Mesendoderm (in vitro differentiated cells): ENCODE measurements at places on chromosomes 4 and X.

DNA sequence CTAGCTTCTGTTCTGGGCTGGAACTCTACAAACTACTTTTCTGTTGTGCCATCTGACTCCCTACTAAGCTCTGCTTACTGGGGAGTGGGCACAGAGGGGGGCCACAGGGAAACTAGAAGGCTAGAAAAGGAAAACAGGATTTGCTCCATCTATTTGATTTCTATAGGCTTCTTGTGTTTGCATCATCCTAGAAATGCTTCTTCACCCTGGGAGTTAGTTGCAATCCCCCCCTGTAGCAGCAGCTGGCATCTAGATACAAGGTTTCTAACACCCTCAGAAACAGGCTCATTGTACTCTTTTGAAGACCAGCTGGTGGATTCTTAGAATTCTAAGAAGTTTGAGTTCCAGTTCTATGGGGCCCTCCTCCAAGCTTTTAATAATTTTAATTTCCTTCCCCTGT, 213.4 kb downstream of the TMA16 start:
- peak; percentile 23 for DNase-seq

GRCh38 chr4:69718396-69719271, 41.8 kb downstream of the SULT1B1 start:
- no peak for DNase-seq

GRCh38 chr4:101790521-101791181, at the start of gene BANK1:
BANK1 (plus strand) TSS chr4:101790730; CDS start chr4:101790881, 151 bp downstream.
- peak; percentile 86 for DNase-seq

DNA sequence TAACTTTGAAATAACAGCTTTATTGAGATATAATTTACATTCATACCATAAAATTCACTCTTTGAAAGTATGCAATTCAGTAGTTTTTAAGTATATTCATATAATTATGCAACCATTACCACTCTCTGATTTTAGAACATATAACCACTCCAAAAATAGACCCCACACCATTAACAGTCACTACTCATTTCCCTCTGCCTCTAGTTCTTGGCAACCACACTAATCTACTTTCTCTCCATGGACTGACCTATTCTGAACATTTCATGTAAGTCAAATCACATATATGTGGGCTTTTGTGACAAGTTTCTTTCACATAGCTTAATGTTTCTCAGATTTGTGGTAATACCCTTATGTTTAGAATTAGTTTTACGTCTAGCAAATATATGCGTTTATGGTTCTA, 19.5 kb upstream of the GLRA3 start:
- no peak for DNase-seq

DNA sequence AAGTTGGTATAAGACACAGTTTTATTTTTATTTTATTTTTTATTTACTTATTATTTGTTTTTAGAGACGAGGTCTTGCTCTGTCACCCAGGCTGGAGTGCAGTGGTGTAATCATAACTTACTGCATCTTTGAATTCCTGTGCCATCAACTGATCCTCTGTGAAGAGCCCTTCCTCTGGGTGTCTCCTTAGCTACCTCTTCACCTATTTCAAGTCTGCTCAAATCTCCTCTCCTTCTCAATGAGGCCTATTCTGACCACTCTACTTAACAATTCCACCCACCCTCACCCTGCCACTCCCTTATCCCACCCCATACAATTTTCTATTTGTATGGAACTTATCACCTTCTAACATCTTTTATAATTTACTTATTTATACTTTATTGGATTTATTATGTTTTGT, 183.4 kb downstream of the PPP3CA start:
- DNase-seq: no peak

GRCh38 chr4:56908206-56909085, 746 bp downstream of the REST start:
- peak; percentile 93 for DNase-seq

DNA sequence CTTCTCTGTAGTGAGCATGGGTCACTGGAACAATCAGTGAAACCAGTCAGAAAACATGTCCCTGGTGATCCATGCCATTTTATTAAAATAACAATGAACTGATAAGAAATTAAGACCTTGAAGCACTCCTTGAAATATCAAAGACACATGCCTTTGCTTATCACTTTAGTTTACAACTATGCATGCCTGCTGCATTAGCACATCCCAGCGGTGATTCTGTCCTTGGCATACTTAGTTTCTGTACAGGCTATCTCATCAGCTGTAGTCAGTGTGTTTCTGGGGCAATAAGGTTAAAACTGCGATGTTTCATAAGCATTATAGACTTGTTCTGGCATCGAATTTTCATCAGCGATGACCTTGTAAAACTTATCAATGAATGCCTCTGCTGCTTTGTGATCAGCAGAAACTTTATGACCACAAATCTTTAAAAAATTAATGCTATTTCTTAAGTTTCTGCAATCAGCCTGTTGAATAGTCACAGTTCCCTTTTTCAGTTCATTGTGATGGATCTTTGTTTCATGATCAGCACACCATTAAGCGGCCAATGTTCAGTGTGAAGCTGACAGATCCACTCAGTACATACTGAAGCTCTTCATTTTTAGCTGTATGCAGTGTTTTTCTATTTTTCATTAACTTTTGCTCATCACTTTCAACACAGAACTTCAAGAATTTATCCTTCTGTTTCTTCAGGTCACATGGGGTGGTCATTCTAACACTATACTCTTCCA, 150.5 kb downstream of the RNF150 start:
- DNase-seq: no peak

DNA sequence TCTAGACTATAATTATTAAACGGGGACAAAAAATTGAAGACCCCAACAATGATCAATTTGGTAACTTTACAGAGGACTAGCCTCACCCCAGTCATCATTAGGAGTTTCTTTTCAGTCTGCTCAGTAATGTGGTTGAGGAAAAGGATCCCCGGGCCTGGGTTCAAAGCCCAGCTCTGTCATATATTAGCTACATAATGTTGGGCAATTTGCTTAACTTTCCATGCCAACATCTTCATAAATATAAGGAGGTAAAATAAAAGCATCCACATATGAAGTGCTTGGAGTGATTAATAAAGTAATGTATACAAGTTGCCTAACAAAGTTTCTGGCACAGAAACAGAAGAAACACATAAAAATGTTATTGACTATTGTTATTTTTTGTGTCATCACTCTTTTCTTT, 53.4 kb upstream of the ANTXR2 start:
- DNase-seq: no peak

GRCh38 chrX:15500497-15500966, at the start of gene BMX:
BMX (plus strand) TSS chrX:15500807; CDS start chrX:15508354, 7,547 bp downstream.
- DNase-seq: no peak

DNA sequence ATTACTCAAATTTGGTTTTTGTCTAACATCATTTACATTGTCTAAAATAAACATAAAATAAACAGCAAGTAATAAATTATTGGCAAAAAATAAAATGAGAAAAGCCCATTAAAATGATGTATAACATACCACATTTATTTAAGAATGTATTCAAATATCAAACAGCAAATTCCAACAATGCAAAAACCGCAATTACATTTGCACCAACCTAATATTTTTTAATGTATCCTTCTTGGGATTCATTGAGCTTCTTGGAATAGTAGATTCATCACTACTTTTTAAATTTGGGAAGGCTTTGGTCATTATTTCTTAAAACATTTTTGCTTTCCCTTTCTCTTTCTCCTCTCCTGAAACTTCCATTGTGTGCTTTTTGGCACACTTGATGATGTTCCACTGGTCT, 400.2 kb downstream of the MAGEE1 start:
- no peak for DNase-seq

DNA sequence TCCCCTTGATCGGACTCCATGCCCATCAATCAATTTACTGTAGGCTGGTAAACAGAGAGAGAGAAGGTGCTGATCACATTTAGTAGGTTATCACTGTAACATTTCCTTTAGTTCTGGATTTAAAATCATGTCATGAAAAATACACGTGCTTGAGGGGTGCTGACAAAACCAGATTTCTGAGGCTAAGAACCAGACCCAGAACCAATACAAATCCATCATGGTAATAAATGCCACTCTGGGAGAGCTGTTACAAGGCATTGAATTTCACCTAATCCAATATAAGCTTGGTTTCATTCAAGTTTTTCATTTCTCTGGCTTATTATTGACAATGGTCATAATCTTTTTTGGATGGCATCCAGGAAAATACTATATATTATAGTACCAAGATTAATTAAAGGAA, 54.5 kb downstream of the FBXO8 start:
- DNase-seq: no peak

GRCh38 chr4:27616166-27616565, 755.5 kb downstream of the STIM2 start:
- no peak for DNase-seq

DNA sequence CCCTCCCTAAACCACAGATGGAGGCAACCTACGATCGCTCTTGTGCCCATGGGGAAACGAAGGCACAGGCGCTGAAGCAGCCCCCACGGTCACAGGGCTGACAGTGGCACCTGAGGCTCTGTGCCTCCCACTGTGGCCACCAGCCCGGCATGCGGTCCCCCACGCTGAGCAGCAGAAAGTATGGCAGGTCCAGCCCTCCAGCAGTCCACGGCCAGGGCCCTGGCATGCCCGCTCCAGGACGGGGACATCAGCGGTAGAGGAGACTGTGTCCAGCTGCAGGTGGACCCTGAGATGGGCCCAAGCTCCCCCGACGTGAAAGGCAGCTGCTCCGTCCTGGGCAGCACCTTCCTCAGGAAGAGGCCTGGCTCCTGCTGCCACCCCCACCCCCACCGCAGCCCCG, 61.2 kb downstream of the FAM53A start:
- no peak for DNase-seq

- DNase-seq: peak; percentile 68
Measured at GRCh38 chrX:15564981-15565579, 35.7 kb downstream of the ACE2 start.

- DNase-seq: no peak
Measured at GRCh38 chrX:21959362-21960051, 19.0 kb downstream of the SMS start.

DNA sequence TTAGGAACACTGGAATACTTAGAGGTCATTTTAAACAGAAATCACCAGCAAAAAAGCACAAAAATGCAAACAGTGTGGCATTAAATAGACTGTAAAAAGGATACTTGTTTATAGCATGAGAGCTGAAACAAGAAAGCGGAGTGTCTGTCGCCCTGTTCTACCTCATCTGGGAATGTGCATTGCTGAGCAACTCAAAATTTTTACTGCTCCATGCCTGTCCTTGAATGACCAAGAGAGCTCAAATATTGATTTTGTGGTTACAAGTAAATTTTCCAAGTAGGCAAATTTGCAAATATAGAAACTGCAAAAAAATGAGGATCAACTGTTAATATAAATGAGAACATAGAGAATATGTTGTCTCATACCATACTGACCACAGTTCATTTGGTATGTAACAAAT, 25.5 kb downstream of the AP1AR start:
- DNase-seq: no peak

DNA sequence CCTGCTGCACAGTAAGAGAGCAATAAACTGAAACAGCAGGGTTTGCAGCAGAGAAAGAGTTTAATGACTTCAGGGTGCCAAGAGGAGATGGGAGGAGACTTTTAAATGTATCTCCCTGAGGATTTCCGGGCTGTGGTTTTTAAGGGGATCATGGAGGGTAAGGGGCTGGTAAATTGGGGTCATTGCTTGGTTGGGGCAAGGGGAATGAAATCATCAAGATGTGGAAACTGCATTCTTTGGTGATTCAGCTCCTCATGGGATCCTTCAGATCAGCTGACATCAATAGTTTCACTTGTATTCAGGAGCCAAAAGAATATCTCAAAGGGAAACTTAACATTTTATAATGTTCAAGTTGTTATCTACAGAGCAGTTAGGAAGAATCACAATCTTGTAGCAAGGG, 174.3 kb upstream of the ANXA10 start:
- no peak for DNase-seq

- DNase-seq: no peak
Measured at GRCh38 chr4:18686338-18687037, 664.9 kb upstream of the LCORL start.

- DNase-seq: no peak
Measured at GRCh38 chr4:132344924-132345828, 803.9 kb upstream of the PCDH10 start.

DNA sequence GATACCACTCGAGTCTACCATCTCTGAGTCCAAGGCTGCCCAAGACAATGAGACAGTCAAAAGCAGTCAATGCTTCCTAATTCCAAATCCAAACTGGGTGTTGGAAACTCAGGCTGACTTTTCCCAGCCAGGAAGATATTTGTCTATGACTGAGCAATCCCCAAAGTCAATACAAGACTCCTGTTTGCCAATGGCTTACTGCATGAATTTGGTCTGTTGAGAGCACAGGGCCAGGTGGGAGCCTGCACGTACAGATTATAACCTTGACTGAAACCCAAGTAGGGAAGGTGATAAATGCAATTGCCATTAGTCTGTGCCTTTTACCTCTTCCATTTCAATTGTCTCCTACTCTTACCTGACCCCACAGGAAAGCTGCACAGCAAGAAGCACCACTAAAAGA, 72.6 kb upstream of the PPARGC1A start:
- no peak for DNase-seq

DNA sequence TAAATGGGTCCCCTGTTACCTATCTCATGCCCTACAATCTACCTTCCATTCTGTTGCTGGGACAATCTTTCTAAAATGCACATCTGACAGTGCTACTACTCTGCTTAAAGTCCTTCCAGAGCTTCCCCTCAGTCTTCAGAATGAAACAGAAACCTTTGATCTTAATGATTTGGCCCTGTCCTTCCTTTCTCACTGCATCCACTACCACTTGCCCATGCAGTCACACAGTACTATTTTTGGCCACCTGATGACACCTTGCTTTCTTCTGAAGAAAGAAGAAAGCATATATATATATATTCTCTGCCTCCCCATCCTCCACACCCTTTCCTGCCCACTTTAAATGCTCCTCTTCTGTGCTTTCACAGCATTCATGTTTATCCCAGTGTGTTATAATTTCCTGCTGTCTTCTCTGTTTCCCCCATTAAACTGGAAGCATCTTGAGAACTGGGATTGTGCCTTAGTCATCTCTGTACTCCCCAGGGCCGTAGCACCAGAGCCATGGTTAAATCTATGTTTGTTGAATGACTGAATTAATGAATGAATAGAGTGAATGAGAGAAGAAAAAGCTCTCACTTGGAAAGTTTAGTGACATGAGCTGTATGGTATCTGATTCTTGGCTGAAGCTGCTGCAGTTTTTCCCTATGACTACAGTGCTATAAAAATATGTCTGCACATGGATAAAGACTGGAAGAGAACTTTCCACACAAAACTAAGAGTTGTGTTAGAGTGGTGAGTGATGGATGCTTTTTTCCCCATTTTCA, 56.2 kb downstream of the RTL9 start:
- no peak for DNase-seq

GRCh38 chr4:154988511-154988910, 207.4 kb downstream of the RBM46 start:
- no peak for DNase-seq
